ENCODE measurements at places on chromosomes 13 and 19.

DNA sequence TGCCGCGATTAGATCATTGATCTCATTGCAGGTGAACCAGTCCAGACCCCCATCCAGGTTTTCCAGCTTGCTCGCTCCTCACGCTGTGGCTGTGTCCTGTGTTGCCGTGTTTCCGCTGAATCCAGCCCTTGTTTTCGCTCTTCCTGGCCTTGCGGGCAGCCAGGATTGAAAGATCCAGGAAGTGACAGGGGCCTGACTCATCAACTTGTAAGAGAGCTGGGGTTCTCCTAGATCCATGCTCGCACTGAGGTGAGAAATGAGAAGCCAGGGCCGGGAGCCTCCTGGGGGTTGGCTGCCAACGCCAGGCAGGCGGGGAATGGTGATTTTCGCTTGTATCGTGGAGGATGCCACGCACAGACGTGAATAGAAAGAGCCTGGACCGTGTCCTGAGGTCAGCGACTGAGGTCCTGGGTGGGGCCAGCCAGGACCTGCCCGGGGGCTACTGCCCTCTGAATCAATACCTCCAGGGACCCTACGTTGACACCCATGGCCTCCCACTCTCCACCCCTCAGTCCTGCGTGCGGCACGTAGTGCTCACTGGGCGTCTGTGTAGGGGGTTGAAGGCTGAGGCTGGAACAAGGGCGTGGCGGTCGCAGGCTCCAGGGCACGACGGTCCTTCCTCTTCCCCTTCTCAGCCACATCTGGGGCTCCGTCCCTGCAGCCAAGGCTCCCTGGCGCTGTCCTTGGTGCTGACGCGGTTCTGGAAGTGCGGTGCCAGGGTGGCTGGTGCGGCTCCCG lies 7.3 kb upstream of the PTPRH start:
- DNase-seq, result no peak

DNA sequence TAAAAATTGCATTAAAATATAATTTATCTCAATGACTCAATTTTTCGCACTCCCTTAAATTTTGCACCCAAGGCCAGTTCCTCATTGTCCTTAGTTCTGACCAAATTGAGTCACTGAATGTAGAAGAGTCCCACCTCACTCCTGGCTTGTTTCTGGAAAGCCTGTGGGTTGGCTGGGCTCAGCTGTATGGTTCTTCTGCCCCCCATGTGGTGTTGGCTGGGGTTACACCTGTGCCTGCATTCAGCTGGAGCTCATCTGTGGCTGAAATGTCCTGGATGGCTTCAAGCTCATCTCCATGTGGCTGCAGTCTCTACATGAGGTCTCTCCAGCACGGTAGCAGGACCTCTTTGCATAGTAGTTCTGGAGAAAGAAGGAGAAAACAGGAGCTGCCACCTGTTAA lies 7.2 kb upstream of the IRGC start:
- DNase-seq, result no peak

- no peak for DNase-seq
Observed at GRCh38 chr19:2239771-2240770, 3.4 kb downstream of the SF3A2 start.

- DNase-seq, result no peak
Observed at GRCh38 chr13:64164435-64164834, 2748.8 kb upstream of the PCDH20 start.

- no peak for DNase-seq
Observed at GRCh38 chr13:49925881-49926418, 10.2 kb downstream of the SPRYD7 start.

DNA sequence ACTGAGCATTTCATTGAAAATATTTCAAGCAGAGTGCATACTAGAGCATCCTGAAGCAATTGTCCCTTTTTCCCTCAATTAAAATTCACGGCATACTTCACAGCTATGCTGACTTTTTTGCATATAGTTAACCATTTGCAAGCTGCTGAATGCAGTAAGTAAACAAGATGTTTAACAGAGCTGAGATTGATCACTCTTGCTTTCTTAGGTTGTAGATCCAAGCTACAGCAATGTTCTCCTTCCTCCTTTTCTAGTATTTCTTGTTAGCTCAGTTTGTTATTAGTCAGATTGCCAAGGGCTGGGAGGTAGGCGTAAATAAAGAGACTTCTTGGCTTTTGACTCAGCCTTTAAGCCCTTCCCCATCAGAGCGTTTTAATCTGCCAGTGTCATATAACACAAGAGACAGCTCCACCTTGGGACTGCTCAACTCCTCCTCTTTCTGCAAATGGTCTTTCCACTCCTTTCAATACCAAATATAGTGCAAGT lies at the start of gene SLITRK6:
SLITRK6 (minus strand) TSS at position 323 of the 486 bp plus-strand sequence. CDS start 2,911 bp downstream, outside the sequence.
- no peak for DNase-seq

GRCh38 chr19:29247872-29248271 lies 34.9 kb upstream of the UQCRFS1 start:
- DNase-seq, result no peak

DNA sequence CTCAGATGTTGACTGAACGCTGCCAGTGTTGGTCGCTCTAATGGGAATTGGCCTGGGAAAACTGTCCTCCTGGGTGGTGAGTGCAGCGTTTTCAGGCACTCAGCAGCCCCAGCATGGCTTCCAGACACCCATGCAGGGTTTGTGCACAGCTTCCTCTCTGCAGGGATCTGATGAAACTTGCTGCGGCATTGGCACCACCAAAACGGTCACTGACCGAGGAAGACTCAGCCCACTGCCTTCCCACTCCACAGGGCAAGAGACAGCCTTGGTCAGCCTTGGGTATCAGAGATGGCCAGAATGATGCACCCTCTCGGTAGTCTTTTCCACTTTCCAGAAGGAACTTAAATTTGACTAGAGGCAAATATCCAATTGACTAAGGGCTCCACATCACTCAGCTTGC lies 398.9 kb downstream of the IRS2 start:
- DNase-seq, result no peak

DNA sequence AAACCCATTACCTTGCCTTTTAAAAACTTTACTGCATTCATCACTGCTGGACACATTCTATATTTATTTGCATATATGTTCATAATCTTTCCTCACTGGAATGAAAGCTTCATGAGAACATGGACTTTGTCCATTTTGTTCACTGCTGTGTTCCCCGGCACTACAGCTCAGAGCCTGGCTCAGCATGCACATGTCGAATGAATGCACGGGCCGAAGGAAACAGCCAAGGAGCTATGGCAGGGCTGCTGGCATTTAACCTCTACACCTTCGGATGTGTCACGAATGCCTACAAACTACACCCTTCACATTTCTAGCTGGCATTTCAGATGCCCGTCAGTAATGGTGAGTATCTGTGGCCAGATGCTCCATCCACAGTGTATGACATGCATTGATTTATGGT lies 7.6 kb downstream of the MTIF3 start:
- no peak for DNase-seq

DNA sequence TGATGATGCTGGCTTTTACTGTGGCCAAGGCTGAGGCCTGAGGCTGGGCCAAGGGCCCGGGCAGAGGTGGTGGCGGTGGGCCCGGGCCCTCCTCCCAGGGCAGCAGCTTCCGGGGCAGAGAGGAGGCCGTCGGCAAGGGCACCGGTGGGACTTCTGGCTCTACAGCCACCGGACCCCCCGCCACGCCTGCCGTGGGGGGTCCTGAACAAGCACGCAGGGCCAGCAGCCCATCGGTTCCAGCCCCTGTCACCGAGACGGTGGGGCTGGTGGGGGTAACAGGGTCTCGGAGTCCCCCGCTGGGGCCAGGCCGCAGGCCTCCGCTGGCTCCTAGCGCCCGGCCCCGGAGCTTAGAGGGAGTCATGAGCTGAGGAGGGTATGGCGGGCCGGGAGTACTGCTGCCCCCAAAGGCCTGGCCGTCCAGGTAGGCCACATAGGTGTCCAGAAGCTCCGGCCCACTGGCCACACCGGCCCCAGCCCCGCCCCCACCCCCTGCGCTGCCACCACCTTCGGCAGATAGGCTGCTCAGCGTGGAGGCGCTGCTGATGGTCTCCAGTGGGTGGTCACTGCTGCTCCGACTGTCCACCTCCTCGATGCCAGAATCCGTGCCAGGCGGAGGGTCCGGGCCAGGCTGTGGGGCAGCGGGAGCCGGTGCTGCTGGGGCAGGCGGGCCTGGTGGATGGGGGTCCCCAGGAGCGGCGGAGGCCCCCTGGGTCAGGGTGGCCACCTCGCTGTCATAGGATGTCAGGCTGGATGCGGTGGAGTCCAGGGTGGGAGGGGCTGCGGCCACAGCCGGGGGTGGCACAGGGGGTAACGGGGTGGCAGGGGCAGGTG lies 17.3 kb downstream of the C19orf81 start:
- no peak for DNase-seq

DNA sequence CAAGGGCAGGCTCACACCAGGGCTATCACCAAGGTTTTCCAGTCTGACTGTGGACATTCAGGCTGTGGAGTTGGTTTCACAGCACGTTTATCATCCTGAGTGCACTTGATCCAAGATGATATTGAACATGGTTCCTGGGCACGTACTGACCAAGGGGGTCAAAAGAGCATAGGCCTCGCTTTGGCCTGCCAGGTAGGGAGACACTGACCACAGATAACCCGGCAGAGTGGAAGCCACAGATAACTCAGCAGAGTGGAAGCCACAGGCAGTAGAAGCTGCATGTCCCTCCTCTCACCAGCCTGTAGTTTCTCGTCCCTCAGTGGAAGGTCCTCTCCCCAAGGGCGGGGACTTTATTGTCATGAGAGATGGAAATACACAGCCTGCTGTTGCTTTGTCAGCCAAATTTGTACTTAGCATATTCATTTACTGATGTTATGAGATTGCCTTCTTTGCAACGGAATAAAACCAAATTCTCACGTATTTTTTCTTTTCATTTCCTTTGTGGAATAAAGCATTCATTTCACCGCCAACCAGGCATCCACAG lies 8.8 kb upstream of the KRTDAP start:
- no peak for DNase-seq

DNA sequence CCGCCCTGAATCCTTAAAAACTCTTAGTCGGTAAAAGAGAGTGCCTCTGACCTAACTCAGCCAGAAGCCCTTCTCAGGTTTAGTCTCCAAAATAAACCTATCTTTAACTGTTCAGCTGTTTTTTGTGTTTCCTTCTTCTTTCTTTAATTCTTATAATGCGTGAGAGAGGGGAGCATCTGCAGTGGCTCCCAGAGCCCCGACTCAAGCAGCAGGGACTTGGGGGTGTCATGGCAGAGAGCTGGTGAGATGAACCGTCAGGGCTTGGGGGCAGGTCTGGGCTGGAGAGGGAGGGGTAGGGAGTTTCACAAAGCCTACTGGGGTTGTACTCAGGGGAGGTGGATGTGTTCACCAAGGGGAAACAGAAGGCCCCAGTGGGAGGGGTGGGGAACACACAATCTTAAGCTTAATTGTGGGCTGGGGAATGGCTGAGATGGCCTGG lies 16.8 kb upstream of the SIGLEC6 start:
- DNase-seq, result no peak

GRCh38 chr19:7512400-7512851 lies 3.5 kb upstream of the ZNF358 start:
- no peak for DNase-seq

DNA sequence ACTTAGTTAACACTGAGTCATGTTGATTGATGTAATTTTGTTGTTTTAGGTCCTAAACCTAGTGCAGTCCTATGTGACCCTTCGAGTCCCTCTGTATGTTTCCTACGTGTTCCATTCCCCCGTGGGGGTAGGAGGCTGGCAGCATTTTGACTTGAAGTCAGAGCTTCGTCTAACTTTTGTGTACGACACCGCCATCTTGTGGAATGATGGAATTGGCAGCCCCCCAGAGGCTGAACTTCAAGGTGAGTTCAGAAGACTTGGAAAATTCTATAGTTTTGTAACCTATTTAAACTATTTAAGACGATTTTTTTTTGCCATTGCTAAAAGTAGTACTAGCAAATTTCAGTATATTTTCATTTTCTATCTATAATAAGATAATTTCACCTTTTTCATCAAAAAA lies 117.9 kb downstream of the STOML3 start:
- peak; percentile 7 for DNase-seq

DNA sequence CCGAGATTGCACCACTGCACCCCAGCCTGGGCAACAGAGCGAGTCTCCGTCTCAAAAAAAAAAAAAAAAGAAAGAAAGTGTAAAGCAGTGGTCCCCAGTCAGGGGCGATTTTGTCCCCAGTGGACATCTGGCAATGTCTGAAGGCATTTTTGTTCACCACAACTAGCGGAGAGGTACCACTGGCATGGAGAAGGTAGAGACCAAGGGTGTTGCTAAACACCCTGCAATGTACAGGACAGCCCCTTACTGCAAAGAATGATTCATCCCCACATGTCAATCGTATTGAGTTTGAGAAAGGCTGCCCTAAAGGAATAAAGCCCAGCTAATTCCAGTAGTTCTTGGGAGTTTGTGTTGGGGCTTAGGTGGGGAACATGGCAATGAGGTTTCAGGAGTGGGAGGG lies 38.7 kb downstream of the CYP4F2 start:
- no peak for DNase-seq

DNA sequence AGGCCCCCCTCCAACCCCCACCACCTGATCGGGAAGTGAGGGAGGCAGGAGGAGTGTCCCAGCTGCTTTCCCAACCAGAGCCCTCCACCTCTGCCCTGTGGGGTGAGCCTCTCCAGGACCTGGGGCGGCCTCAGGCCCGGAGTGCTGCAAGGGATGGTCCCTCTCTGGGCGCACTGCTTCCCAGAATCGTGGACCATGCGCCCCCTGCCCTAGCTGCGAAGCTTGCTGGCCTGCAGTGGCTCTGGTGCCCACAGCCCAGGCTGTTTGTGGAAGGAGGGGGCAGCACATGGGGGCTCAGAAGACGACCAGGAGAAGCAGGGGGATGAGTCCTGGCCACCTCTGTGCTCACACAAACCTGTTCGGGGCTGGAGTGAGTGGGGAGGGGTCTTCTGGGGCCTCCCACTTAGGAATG lies 33.6 kb downstream of the CEBPG start:
- DNase-seq, result no peak

DNA sequence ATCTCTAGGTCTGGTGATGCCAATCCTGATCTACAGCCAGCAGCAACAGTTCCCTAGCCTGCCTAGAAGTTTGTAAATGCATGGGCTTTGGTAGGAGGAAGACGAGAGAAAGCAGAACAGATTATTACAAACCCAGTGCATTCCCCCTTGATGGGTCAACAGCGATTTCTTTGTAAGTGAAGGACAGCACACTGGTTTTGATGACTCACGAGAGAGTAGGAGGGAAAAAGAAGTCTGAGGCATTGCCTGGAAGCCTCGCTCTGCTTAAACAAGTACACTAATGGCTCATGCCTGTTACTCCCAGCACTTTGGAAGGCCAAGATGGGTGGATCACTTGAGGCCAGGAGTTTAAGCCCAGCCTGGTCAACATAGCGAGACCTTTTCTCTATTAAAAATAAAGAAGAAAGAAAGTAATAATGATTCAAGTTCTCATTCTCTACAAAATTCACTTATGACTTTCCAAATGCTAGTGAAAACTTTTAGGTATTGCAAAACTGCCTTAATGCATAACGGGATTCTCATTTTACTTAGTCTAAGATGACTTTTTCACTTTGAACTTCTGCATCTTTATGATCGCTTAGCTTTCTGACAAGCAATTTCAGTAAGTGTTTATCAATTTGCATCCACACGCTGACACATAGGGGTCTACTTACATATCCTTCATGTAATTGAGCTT lies 47.7 kb upstream of the USPL1 start:
- DNase-seq, result no peak

- no peak for DNase-seq
Observed at GRCh38 chr13:26589754-26590153, 32.3 kb downstream of the WASF3 start.

GRCh38 chr19:16018801-16019551 lies 57.3 kb upstream of the TPM4 start:
- DNase-seq, result no peak
